Activated CD4-positive, alpha-beta memory T cell treated with anti-CD3 and anti-CD28 coated beads for 36 hours (primary cell): ENCODE measurements at places on chromosomes 13 and 19. TPM values are rescaled to one million over a fixed set of nuclear protein-coding genes. Genes with fewer than 3 reads are reported as not detected.

The FGF22 gene
- total RNA-seq: 0.14 TPM

The PCDH8 gene
- total RNA-seq: not detected

The EFNA2 gene
- total RNA-seq: not detected

DNA sequence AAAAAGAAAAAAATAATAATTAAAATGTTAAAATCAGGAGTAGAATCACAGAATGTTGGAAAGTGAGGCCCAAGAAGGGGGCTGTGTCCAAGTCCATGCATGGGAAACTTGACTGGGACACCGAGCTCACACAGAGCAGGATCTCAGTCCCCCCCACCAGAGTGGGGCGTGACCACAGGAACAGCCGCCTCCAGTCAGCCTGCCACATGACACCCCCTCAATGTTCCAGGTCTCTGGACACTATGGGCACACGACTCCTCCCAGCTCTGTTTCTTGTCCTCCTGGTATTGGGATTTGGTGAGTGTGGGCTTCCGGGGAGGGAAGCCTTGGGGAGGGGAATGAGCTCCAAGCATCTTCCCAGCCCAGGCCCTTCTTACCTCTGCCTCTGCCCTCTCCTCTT lies 2.4 kb downstream of the APOC2 start:
- no peak for DNase-seq
- H3K27me3 ChIP-seq: no peaks in the 10 kb centered on the region
- no peaks in the 10 kb centered on the region for H3K36me3 ChIP-seq
- peaks cover 2% of the 10 kb centered on the region for H3K4me1 ChIP-seq
- H3K4me3 ChIP-seq: no peak overlapping the region

- no peak overlapping the region for H3K27ac ChIP-seq
- no peaks in the 10 kb centered on the region for H3K36me3 ChIP-seq
- H3K27me3 ChIP-seq: no peaks in the 10 kb centered on the region
These were observed 122.9 kb downstream of the RFC3 start for GRCh38 chr13:33940898-33941297.

- H3K4me1 ChIP-seq: no peaks in the 10 kb centered on the region
- H3K4me3 ChIP-seq: no peak overlapping the region
- DNase-seq: no peak
- H3K36me3 ChIP-seq: no peaks in the 10 kb centered on the region
- H3K27me3 ChIP-seq: peaks cover 12% of the 10 kb centered on the region
These were observed 31.6 kb upstream of the GAS6 start for GRCh38 chr13:113895436-113895835.

- H3K36me3 ChIP-seq: peaks cover 12% of the 10 kb centered on the region
- no peaks in the 10 kb centered on the region for H3K27me3 ChIP-seq
- no peak overlapping the region for H3K4me3 ChIP-seq
- no peak for DNase-seq
- H3K4me1 ChIP-seq: no peaks in the 10 kb centered on the region
These were observed 21.9 kb downstream of the ZSWIM4 start for GRCh38 chr19:13817018-13817614.

GRCh38 chr19:14383661-14384555 lies 2.7 kb downstream of the ADGRE5 start:
- H3K4me3 ChIP-seq: peak overlapping the region; percentile 84
- peak; percentile 81 for DNase-seq
- peak overlapping the region; percentile 95 for H3K27ac ChIP-seq
- H3K27me3 ChIP-seq: no peaks in the 10 kb centered on the region

The IL12RB1 gene
- total RNA-seq: 22.6 TPM

- H3K27me3 ChIP-seq: no peaks in the 10 kb centered on the region
- no peaks in the 10 kb centered on the region for H3K36me3 ChIP-seq
- no peak overlapping the region for H3K27ac ChIP-seq
- no peak for DNase-seq
- no peaks in the 10 kb centered on the region for H3K4me1 ChIP-seq
These were observed 215.4 kb upstream of the IRS2 start for GRCh38 chr13:110001670-110002275.

- peaks cover 1% of the 10 kb centered on the region for H3K27me3 ChIP-seq
- H3K4me3 ChIP-seq: peak overlapping the region; percentile 14
- no peak for DNase-seq
- no peak overlapping the region for H3K27ac ChIP-seq
- H3K4me1 ChIP-seq: peaks cover 42% of the 10 kb centered on the region
These were observed 2.2 kb upstream of the LSR start for GRCh38 chr19:35246466-35247092.

GRCh38 chr19:29380581-29380980 lies 145.2 kb upstream of the VSTM2B start:
- no peak overlapping the region for H3K27ac ChIP-seq
- peaks cover 11% of the 10 kb centered on the region for H3K27me3 ChIP-seq
- no peak for DNase-seq
- H3K36me3 ChIP-seq: no peaks in the 10 kb centered on the region

DNA sequence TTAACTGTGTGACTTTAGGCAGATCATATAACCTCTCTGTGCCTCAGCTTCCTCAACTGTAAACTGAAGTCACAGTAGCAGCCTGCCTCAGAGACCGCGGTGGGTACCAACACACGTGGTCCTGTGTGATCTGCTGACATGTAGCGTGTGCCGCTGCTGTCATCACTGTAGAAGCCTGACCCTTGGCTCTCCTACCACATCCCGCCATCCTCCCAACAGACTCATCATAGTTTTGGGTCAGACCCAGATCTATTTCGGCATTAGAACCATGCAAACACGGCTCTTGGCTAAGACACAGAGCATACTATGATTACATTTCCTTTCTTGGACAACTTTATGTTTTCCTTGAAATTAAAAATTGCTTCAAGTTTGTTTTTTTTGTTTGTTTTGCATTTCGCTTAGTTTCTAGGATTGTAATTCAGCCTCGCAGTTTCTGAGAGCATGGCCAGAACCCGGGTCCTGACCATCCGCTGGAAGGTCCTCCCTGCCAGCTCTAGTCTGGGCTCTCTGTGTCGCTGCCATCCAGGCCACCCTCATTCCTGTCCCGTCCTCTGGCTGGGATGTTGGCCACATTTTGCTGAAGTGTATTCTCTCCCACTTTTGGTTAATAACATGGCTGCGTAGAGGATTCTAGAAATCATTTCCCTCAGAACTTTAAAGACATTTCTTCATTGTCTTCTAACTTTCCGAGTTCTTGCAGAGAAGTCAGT lies 53.0 kb downstream of the GGACT start:
- peaks cover 3% of the 10 kb centered on the region for H3K36me3 ChIP-seq
- no peak for DNase-seq
- H3K27me3 ChIP-seq: no peaks in the 10 kb centered on the region

DNA sequence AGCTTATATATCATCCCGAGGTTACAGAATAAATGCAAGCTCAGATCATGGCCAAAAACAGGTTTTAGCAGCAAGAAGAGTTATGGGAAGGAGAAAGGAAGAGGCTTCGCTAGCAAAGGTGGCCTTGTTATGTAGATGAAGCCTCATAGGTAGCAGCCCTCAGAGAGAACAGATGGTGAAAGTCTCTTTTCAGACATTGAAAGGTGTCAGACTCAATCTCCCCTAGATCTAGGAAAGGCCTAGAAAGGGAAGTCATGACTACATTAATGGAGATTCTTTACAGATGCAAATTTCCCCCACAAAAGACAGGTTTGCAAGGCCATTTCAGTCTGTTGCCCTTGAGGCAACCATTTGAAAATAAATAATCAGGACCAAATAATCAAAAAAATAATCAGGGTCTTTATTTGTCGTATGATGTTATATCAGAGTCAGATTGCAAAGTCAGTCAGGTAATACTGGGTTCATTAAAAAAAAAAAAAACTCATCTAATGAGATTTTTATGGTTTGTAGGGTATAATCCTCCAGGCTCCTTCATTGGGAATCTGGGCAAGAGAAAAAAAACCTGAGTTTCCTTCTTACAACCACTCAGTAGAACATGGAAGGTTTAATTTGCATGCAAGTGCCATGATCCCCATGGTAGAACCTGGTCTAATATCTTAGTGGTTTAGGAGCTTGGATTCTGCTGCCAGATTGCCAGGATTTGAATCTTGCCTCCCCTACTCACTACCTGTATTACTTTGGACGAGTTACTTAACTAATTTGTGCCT lies 50.8 kb upstream of the HTR2A start:
- no peak for DNase-seq
- no peak overlapping the region for H3K4me3 ChIP-seq
- no peaks in the 10 kb centered on the region for H3K27me3 ChIP-seq

The ZNF700 gene
- 13.0 TPM for total RNA-seq

The S1PR4 gene
- 32.7 TPM for total RNA-seq

The CTU1 gene
- 8.8 TPM for total RNA-seq

DNA sequence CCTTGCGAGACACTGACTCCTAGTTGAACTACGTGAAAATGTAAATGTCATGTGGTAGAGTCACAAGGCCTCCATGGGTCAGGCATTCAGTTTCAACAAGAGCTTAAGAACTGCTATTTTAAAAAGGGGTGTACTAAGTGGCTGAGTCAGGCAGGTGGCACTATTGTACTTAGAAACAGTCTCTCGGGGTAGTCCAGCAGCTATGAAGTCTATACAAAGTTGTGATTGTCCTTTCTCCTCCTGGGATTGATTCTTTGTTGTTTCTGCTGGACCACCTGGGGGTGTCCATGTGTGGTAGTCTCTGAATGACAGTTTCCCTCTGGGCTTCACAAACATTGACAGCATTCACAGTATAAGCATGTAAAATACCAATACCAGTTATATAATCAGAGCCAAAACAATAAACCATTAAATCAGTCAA lies 33.0 kb downstream of the UGGT2 start:
- no peak for DNase-seq
- no peak overlapping the region for H3K4me3 ChIP-seq
- H3K36me3 ChIP-seq: no peaks in the 10 kb centered on the region
- no peaks in the 10 kb centered on the region for H3K27me3 ChIP-seq
- H3K27ac ChIP-seq: no peak overlapping the region
- no peaks in the 10 kb centered on the region for H3K4me1 ChIP-seq

The PEX11G gene
- 2.2 TPM for total RNA-seq

The TLE6 gene
- 2.5 TPM for total RNA-seq

GRCh38 chr19:19477705-19478383 lies 37.5 kb downstream of the TSSK6 start:
- H3K4me3 ChIP-seq: no peak overlapping the region
- peaks cover 82% of the 10 kb centered on the region for H3K4me1 ChIP-seq
- H3K36me3 ChIP-seq: peaks cover 13% of the 10 kb centered on the region
- no peaks in the 10 kb centered on the region for H3K27me3 ChIP-seq
- DNase-seq: no peak
- H3K27ac ChIP-seq: peak overlapping the region; percentile 5

DNA sequence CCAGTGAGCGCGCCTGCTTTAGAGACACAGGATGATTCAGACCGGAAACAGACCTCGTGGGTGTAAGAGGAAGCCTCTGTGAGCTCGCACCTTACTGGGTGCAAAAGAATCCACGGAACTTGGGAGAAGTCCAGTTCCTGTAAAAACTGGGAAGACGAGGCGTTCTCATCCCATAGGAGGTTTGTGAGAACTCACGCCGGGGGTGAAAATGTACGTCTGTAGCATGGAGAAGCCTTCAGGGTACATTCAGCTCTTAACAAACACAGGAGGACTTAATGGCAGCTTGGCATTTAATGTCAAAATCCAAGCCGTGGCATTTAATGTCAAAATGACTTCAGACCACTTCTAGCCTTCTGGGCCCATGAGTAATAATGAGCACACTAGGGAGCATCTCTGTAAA lies 17.4 kb upstream of the OR7D2 start:
- no peak for DNase-seq
- H3K27me3 ChIP-seq: no peaks in the 10 kb centered on the region
- H3K36me3 ChIP-seq: peaks cover 88% of the 10 kb centered on the region
- no peak overlapping the region for H3K27ac ChIP-seq

DNA sequence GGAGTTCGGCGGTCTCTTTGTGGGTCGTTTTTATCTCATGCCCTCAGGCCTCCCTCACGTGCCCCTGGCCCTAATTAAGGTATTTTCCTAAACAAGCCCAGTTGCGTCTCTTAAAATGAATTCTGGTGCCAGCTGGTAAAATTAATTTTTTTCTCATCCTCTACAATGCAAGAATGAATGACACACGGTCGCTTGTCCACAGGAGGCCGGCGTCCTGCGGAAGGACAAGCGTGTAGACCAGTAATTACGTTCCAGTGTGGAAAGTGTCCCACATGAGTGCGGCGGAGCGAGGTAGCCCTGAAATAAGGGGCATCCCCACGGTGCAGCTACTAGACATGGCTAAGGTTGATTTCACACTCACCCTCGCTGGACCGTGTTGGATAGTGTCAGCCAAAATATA lies 34.5 kb upstream of the NDUFS7 start:
- no peaks in the 10 kb centered on the region for H3K36me3 ChIP-seq
- no peak overlapping the region for H3K27ac ChIP-seq
- H3K27me3 ChIP-seq: peaks cover 4% of the 10 kb centered on the region

DNA sequence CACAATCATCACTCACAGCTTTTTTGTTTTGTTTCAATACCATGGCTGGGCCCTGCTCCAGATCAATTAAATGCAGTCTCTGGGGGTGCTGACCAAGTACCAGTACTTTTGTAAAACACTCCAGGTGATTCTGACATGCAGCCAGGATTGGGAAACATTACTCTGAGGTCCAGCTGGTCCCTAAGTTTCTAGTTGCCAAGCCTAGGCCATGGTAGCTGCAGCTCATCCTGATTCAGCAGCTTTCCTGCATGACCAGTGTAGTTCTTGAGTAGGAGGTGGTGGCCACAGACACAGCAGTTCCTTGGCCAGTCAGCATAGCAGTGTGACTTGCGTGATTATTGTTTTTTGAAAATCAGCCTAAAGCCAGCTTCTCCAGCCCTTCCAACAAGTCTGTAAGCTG lies 859.1 kb downstream of the DIAPH3 start:
- H3K27ac ChIP-seq: no peak overlapping the region
- no peaks in the 10 kb centered on the region for H3K36me3 ChIP-seq
- H3K4me1 ChIP-seq: no peaks in the 10 kb centered on the region
- no peaks in the 10 kb centered on the region for H3K27me3 ChIP-seq
- H3K4me3 ChIP-seq: no peak overlapping the region

GRCh38 chr19:56367829-56368711 lies 25.3 kb downstream of the ZNF582 start:
- DNase-seq: peak; percentile 78
- peaks cover 50% of the 10 kb centered on the region for H3K36me3 ChIP-seq
- H3K4me1 ChIP-seq: peaks cover 17% of the 10 kb centered on the region

- peak; percentile 10 for DNase-seq
- no peak overlapping the region for H3K4me3 ChIP-seq
- no peak overlapping the region for H3K27ac ChIP-seq
These were observed 306.6 kb downstream of the ATP8A2 start for GRCh38 chr13:25678398-25678797.

The CEACAM4 gene
- total RNA-seq: not detected

The VN1R4 gene
- not detected for total RNA-seq

DNA sequence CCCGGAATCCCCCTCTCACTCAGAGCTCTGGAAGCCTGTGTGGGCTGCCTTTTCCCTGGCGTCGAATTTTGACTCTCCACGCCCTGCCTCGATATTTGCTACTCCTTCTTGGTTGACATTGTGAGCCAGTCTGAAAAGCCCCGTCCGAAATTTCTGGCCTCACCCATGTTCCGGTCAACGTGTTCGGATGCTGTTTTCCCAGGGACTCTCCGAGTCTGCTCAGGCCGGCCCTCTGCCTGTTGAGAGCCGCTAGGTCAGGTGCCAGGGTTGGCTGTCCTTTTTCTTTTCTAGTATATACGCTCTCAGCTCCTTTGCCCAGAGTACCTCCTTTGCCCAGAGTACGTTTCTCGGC lies 6.8 kb upstream of the DGKH start:
- DNase-seq: no peak
- H3K4me1 ChIP-seq: peaks cover 18% of the 10 kb centered on the region
- peaks cover 5% of the 10 kb centered on the region for H3K27me3 ChIP-seq
- peak overlapping the region; percentile 42 for H3K27ac ChIP-seq

GRCh38 chr13:104683789-104684188 lies 1617.6 kb upstream of the SLC10A2 start:
- no peaks in the 10 kb centered on the region for H3K4me1 ChIP-seq
- no peaks in the 10 kb centered on the region for H3K36me3 ChIP-seq
- no peaks in the 10 kb centered on the region for H3K27me3 ChIP-seq
- H3K4me3 ChIP-seq: no peak overlapping the region
- DNase-seq: no peak

The SIAH3 gene
- total RNA-seq: 0.07 TPM
